Fibroblast of villous mesenchyme (primary cell): ENCODE measurements at places on chromosomes 7 and 10. TPM values are rescaled to one million over a fixed set of nuclear protein-coding genes. Genes with fewer than 3 reads are reported as not detected.

DNA sequence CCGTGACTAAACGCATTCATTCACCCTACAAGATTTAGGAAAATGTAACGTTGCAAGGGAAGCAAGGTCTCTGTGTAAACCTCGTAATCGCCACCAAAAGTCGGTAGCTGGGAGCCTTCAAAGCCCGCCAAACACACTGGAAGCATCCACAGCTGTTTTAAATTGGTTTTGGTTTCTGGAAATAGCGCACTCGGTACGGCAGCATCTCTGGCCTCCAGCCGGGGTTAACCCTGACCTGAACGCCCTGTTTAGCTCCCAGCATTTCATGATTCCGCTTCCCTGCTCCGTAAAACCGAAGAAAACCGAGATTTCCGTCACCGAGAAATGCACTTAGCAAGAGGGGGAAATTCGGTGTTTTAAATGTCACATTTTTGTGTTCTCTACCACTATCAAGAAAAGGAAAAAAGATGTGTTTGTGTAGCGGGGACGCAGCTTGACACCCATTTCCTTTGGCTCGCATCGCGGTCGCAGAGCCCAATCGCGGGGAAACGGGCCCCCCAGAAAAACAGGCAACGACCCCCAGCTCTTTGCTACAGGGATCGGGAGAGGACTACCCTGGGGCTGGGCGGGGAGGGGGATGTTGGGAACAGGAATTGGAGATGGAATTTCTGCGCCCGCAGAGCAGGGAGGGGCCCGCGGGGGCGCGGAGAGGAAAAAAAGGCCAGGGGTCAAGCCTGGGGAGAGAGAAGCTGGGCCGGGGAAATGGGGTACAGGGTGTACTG is 646 bp downstream of the SGCE start:
- peak; percentile 62 for DNase-seq

The ADAM22 gene
- total RNA-seq, result 0.64 and 1.3 TPM in 2 replicates

DNA sequence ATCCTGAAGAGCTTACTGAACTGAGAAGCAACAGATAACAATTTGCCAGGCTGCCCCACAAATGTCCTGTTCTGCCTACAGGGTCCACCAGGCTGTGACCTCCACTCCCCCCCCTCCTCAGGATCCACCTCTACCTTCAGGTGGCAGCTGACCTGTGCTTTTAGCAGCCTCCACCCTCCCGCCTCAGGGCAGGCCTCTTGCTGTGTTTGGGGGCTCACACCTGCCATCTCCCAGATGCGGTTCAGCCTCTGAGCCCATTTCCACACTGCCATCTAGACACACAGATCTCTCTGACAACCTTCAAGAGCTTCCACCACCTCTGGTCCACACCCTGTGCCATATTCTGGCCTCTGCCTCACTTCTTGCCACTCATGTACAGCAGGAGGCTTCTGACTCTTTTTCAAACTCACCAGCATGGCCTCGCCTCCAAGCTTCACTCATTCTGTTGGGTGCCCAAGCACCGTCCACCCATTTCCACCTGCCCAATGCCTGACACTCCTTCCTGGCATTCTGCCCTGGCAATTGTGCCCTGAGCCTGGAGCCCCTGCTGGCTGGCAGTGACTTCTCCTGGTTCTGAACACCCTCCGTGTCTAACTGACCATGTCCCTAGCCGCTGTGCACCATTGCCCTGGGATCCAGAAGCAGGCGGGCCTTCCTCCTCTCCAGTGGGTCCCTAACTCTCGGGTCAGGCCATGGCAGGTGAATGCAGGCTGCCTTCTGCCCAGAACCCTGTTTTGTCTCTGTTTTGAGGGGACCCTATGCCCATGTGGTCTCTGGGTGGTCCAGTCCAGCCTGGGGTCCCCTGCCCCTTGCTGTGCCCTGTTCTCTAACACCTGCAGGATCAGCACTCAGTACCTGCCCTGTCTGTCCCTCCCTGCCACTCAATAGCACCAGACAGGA is 18.5 kb downstream of the TMEM72 start:
- no peak for DNase-seq

DNA sequence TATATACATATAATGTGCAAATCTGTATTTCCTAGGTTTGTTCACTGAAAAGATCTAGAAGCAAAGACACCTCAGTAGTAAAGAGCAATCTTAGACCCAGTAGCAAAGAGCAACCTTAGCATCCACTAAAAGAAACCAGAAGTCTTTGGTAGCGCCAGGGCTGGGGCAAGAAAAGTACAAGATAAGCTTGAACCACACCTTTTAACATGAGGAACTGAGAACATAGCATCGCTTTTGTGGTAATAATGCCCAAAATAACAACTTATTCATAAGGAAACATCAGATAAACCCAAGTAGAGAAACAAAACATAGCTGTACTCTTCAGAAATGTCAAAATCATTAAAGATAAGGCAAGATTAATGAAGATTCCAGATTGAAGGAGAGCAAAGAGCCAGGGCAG is 173.4 kb downstream of the IMMP2L start:
- DNase-seq, result no peak

GRCh38 chr7:36854652-36855051 is 130.4 kb upstream of the AOAH start:
- DNase-seq, result no peak

- DNase-seq, result no peak
These were observed 88.1 kb downstream of the VOPP1 start for GRCh38 chr7:55484241-55484640.

DNA sequence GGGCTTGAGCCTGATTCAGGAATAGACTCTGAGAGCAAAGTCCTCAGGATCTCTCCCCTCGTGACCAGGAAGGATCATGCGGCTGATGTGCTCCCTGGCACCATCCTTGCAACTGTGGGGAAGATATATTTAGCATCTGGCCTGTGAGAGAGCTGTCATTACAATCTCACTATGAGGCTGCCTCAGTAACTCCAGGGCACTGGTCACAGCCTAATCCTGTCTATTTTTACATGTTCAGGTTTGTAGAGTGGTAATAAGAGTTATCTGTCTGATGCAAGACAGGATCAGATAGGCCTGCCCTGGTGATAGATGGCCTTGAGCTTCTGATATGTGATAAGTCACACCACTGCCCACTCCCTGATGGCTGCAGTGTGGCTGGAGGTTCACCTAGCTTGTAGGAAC is 50.7 kb downstream of the PPP1R3C start:
- no peak for DNase-seq

DNA sequence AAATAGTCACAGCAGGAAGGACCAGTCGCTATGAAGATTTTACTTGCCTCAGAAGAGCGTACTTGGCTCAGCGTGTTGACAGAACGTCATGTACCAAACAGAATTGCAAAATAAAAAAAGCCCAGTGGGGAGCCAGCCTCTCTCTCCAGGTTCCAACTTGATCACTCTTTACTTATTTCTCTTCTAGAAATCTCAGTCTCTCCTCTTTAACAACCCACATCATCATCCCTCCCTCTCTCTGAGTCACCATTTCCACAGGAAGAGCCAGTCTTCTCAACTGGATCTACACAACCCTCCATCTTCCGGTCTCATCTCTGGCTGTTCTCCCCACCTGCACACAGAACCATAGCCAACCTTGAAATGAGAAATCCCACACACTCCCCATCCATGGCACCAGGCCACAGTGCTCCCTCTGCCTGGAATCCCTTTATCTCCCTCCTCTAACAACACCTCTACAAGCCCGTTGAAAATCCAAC is 718.3 kb downstream of the GRID1 start:
- no peak for DNase-seq

DNA sequence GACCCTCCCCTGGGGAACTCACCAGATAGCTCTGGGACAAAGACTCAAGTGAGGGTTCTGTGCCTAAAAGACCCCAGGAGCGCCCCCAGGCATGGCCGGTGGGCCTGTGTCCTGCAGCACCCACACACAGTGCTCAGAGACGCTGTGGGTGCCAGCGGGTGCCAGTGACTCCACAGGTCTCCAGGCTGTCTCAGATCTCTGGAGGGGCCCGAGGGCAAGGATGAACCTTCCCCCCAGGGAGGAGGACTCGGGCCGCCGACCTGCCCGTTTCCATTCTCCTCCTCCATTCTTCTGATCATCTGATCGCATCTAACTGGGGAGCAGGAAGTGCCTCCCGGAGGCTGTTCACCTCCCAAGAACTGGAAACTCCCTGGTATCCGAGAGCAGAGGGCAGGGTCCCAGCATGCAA is 980 bp downstream of the ADAM8 start:
- peak; percentile 7 for DNase-seq

- DNase-seq, result peak; percentile 11
These were observed 17.4 kb upstream of the KIF5B start for GRCh38 chr10:32073659-32074058.

GRCh38 chr7:64838691-64839090 is 44.5 kb downstream of the ZNF138 start:
- DNase-seq, result no peak

DNA sequence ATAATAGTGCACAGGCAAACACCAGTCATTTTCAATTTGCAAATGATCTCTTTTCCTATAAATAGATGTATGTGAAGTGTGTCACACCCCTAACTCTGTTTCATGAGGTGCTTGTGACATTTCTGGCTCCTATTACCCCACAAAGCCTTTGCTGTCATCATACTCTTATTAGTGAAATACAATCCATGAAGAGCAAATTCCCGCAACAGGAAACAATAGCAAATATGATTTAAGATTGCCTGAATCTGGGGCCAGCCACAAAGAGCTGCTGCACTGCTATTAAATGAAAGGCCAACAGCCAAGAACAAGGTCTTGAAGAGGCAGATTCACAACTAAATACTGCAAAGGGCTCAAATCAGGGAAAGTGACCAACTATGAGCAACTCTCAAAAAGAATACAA is 96.3 kb upstream of the CAV2 start:
- peak; percentile 29 for DNase-seq

DNA sequence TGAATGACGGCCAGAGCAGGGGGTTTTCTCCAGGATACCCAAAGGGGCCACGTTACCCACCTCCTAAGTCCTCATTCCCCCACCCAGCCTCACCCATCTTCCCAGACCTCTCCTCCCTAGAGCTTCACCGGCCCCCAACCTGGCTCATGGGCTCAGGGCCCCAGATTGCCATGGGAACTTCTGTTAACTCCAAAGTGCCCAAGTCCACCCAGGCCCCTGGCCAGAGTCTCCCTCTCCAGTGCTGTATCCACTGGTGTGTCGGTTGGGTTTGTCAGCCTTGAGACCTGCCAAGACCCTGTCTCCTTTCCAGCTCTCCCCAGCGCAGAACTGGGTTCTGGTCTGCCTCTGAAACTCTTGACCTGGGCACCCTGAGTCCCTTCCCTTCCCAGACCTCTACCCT is 37.1 kb upstream of the ZMIZ2 start:
- DNase-seq, result no peak

The ELAPOR2 gene
- 1.7 and 8.4 TPM in 2 replicates for total RNA-seq

DNA sequence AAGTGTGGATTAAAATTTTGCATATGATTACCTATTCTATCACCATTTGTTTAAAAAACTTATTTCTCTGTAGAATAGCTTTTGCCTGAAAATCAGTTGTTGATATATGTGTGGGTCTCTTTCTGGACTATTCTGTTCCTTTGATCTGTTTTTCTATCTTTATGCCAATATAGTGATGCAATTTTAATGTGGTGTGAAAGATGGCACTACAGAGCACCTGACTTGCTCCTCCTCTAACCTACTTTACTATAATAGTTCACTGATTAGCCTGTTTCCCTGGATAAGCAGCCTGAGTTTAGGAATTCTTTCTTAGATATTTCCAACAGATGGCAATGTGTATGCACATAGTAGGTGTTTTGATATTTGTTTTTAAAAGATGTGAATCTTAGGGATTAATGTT is 294.5 kb downstream of the AUTS2 start:
- no peak for DNase-seq

DNA sequence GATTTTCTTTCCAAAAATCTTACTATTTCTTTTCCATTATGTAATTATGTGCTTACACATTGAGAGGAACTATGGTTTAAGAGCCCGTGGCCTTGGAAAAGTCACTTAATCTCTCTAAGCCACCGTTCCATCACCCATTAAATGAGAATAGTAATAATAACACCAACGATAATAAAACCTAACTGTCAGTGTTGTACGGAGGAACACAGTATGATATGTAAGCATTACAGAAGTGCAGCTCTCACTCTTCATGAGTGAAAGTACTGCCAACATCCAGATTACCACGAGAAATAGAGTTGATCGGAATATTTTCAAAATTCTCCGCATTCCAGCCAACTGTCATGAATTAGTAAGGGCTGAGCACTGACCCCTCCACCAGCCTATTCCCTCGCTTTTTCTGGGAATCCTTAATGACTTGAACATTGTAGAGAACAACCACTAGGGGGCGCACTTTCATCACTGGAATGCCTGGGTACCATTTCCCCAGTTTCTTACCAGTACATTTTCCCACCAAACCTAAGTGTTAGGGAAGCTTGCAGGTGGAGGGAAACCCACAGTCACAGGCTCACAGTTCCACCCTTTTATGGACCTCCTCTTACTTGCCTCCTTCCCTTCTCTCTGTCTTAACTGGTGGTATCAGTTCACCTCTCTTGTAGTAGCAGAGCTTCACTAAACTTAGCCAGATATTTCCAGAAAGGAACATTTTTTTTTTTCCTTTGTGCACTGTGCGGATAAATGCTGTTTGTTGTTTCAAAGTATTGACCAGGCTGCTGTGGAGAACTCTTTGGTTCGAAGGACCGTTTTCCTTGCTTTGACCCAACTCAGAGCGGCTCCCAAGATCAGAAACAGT is 27.8 kb downstream of the NKX2-3 start:
- DNase-seq, result peak; percentile 58

DNA sequence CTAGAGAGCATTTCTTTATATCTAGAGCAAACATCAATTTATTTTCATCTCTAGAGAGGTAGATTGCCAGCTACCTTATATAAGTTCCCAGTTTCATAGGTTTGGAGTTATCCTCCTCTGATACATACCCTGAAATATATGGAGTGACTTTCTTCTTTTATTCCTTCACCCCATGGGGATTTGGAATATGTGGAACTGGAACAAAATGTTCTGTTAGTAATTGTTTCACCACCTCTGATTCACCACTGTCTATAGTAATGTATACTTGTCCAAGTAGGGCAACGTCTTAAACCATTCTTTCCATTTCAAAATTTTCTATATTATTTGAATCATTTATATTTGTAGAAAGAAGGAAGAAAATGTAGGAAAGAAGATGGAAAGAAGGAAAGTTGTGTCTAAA is 511.2 kb upstream of the KCND2 start:
- no peak for DNase-seq

GRCh38 chr10:88903715-88904114 is 23.7 kb downstream of the STAMBPL1 start:
- no peak for DNase-seq

DNA sequence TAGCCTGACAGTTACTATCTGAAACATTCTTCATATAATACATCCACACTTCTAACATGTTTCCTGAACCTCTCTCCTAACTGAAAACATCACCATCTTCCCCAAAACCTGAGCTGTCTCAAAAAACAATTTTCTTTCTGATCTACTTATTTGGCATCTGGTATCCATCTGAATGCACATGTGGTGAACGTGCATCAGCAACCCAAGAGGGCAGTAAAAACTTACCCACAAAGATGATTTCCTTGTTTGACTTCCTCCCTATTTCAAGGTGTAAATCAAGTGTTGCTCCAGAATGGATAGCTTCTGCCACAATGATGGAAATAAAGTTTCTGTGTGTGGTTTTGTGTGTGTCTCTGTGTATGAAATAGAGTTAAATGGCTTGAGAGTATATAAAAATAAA is 500.4 kb downstream of the MAGI2 start:
- peak; percentile 18 for DNase-seq
